Spleen (tissue), 13 donors: ENCODE measurements at places on chromosomes 11 and 22. TPM values are rescaled to one million over a fixed set of nuclear protein-coding genes. Genes with fewer than 3 reads are reported as not detected.
A peak's percentile ranks its signal among the peaks of the same experiment; 100 is the strongest.

GRCh38 chr11:15204711-15205110 is 90.0 kb downstream of the INSC start:
- no peak overlapping the region for H3K4me3 ChIP-seq
- no peak for DNase-seq
- no peaks in the 10 kb centered on the region for H3K27me3 ChIP-seq
- no peak overlapping the region for H3K27ac ChIP-seq
- no peaks in the 10 kb centered on the region for H3K4me1 ChIP-seq

- no peak overlapping the region for H3K4me3 ChIP-seq
- no peaks in the 10 kb centered on the region for H3K27me3 ChIP-seq
- H3K36me3 ChIP-seq: no peaks in the 10 kb centered on the region
- no peak overlapping the region for H3K27ac ChIP-seq
These were observed 86.5 kb downstream of the MN1 start for GRCh38 chr22:27715106-27715505.

Gene VSIG10L2
- total RNA-seq: 3.9 TPM

Gene NLRP6
- 5.4 TPM for total RNA-seq

Gene KCNQ1OT1
- 1.6 TPM for total RNA-seq

DNA sequence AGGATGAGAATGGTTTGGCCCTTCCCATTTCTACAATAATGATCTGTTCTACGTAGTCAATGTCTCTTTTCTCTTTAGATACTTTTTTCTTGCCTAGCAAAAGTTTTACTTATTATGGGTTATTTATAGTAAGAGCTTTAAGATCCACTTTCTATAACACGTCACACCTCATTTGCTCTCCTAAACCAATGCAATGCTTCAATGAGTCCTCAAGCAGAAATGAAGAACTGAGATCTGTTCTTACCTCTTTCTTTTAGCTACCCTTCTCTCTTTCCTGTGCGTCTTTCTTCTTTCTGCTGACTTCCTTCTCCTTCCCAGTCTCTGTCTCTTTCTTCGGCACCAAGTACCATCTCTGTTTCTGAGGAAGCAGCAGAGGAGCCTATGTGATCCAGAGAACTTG is 61.8 kb downstream of the SNX19 start:
- H3K4me1 ChIP-seq: no peaks in the 10 kb centered on the region
- no peak overlapping the region for H3K4me3 ChIP-seq
- H3K27me3 ChIP-seq: no peaks in the 10 kb centered on the region

DNA sequence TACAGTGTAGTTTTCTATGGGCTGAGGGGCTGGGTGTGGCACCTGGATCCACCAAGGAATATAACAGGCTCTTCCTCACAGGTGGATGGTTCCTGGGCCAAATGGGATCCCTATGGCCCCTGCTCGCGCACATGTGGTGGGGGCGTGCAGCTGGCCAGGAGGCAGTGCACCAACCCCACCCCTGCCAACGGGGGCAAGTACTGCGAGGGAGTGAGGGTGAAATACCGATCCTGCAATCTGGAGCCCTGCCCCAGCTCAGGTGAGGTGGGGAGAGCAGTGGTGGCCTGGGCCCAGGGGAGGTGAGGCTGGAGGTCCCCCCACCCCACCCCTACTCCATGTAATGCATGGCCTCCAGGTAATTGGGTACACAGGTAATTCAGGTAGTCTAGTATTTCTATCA is 20.7 kb downstream of the ADAMTS15 start:
- no peaks in the 10 kb centered on the region for H3K4me1 ChIP-seq
- H3K4me3 ChIP-seq: no peak overlapping the region
- H3K36me3 ChIP-seq: peaks cover 17% of the 10 kb centered on the region
- H3K27ac ChIP-seq: no peak overlapping the region
- DNase-seq: no peak

DNA sequence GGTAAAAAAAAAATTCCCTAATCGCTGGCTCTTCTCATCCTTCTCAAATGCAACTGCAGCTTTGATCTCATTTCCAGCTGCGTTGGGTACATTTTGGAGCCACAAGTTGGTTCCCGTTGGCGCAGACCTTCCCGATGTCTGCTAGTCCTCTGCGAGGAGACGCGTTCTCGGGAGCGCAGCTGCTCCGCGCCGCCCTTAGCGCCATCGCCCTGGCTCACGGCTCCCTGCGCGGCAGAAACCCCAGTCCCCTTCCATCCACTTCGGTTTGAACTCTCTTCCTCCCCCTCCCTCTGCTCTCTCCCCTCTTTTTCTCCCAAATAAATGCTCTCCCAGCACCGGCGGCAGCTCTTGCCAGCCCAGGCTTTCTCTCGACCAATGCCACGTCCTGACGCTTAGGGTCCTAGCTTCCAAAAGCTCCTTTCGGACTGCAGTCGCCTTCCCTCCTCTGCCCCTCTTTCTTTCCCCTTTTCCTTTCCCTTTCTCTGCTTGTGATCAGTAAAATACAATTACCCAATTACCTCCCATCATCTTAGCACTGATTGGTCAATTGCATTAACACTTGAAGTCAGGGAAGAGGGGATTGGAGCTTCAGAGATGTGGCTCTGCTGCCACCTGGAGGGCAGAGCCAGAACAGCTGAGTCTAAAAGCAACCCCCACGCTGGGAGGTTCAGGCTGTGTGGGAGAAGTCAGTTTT is 1165.7 kb downstream of the LRRC4C start:
- peak overlapping the region; percentile 39 for H3K4me3 ChIP-seq
- peak overlapping the region; percentile 64 for H3K27ac ChIP-seq
- H3K36me3 ChIP-seq: no peaks in the 10 kb centered on the region
- H3K27me3 ChIP-seq: peaks cover 7% of the 10 kb centered on the region

DNA sequence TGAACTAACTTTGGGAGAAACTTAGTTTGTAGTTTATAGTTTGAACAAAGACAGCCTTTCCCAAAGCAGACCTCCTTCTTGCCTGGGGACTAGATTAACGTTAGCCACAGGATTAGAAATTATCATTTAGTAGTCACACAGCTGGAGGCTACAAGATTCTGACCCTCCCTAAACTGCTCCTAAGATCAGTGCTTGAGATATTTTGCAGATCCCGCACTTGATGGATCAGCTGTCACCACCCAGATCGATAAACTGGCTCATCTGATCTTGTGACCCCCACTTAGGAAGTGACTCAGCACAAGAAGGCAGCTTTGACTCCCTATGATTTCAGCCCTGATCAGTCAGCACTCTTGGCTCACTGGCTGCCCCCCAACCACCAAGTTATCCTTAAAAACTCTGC is 1.6 kb downstream of the SLC22A24 start:
- no peak overlapping the region for H3K4me3 ChIP-seq
- no peak overlapping the region for H3K27ac ChIP-seq
- H3K27me3 ChIP-seq: no peaks in the 10 kb centered on the region
- no peaks in the 10 kb centered on the region for H3K4me1 ChIP-seq
- no peak for DNase-seq

GRCh38 chr22:27298332-27298731 is 503.2 kb downstream of the MN1 start:
- no peaks in the 10 kb centered on the region for H3K4me1 ChIP-seq
- H3K27me3 ChIP-seq: peaks cover 51% of the 10 kb centered on the region
- H3K36me3 ChIP-seq: no peaks in the 10 kb centered on the region
- DNase-seq: no peak
- no peak overlapping the region for H3K4me3 ChIP-seq
- H3K27ac ChIP-seq: no peak overlapping the region

DNA sequence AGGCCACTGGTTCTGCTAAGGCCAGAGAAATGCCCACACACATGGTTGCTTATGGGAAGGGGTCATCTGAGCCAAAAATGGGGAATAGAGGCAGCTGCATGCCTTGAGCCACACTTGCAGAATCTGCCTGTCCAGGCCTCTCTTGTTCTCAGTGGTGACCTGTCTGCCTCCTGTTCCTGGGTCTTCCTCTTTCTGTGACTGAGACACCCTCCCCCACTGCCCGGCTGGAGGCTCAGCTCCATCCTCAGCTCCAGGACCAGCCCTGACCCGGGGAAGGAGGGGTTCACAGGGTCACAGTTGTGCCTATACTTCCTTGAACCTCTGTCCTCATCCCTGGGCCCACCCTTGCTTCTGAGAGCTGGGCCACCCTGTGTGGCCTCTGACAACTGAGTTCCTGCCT is 52.3 kb downstream of the CSF2RB start:
- no peak overlapping the region for H3K4me3 ChIP-seq
- no peak for DNase-seq
- H3K4me1 ChIP-seq: peaks cover 9% of the 10 kb centered on the region
- H3K27me3 ChIP-seq: peaks cover 9% of the 10 kb centered on the region

Gene ANO9
- 26.0 TPM for total RNA-seq

Gene CARD10
- 6.9 TPM for total RNA-seq

DNA sequence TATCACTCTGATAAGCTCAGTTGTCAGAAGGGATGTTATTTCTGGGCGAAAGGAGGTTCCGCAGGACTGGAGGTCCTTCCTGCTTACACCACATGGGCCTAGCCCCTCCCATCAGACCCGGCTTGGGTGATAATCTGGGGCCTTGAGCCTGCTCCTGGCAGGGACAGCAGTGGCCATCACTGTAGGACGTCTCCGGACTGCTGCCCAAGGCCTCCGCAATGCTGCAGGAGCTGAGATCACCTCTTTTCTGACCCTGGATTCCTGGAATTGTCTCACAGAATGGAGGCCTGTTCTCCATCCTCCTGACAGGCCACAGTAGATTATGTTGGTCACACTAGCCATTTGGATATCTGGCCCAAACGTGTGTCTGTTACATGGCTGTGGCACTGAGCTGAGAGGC is 9.2 kb upstream of the BIK start:
- no peaks in the 10 kb centered on the region for H3K4me1 ChIP-seq
- no peak overlapping the region for H3K4me3 ChIP-seq
- H3K36me3 ChIP-seq: no peaks in the 10 kb centered on the region
- DNase-seq: no peak
- peak overlapping the region; percentile 54 for H3K27ac ChIP-seq

Gene GAL3ST3
- total RNA-seq: not detected

Gene SDHAF2
- total RNA-seq: 66.6 TPM

Gene MFRP
- not detected for total RNA-seq

DNA sequence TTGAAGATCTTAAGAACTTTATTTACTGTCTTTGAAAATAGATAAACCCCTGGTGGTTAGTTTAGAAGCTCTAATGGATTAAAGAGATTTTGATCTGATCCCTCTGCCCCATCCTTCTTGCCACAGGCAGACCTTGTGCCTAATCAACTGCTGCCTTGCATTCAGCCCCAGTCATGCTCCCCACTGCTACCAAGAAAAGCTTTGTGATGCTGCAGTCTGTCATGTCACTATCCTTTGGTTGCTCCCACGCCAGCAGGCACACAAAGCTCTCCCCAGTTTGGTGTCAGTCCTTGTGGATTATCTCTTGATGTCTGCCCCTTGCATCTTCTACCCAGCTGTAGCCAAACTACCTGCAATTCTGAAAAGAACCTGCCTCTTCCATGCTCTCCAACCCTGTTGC is 112.2 kb downstream of the MTNR1B start:
- DNase-seq: no peak
- H3K36me3 ChIP-seq: no peaks in the 10 kb centered on the region
- H3K4me1 ChIP-seq: no peaks in the 10 kb centered on the region
- H3K27me3 ChIP-seq: no peaks in the 10 kb centered on the region
- no peak overlapping the region for H3K27ac ChIP-seq

Gene MS4A3
- 31.4 TPM for total RNA-seq

GRCh38 chr11:98701541-98701940 is 319.2 kb upstream of the CNTN5 start:
- H3K36me3 ChIP-seq: no peaks in the 10 kb centered on the region
- no peak overlapping the region for H3K4me3 ChIP-seq
- H3K27ac ChIP-seq: no peak overlapping the region

Gene CRYBB2
- 0.44 TPM for total RNA-seq

GRCh38 chr11:113202431-113202830 is 112.0 kb upstream of the TTC12 start:
- H3K27ac ChIP-seq: no peak overlapping the region
- H3K27me3 ChIP-seq: peaks cover 10% of the 10 kb centered on the region
- H3K4me1 ChIP-seq: no peaks in the 10 kb centered on the region
- no peaks in the 10 kb centered on the region for H3K36me3 ChIP-seq
- no peak overlapping the region for H3K4me3 ChIP-seq

Gene SNX15
- total RNA-seq: 19.1 TPM

GRCh38 chr11:62513626-62514025 is 33.0 kb downstream of the AHNAK start:
- H3K27me3 ChIP-seq: no peaks in the 10 kb centered on the region
- no peak overlapping the region for H3K4me3 ChIP-seq
- peaks cover 15% of the 10 kb centered on the region for H3K4me1 ChIP-seq
- no peaks in the 10 kb centered on the region for H3K36me3 ChIP-seq
- no peak overlapping the region for H3K27ac ChIP-seq

DNA sequence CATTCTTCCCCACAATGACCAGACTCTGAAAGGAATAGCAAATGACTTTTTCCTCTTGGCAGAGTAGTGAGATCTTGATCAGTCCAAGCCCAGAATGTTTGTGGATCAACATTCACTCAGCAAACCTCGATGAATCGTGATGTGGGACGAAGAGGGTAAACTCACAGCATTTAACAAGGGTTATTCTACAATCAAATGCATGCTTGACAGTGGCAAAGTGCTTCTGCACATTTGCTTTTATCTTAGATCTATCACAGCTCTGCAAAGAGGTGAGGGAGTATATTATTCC is 31.8 kb downstream of the TMPRSS5 start:
- H3K27ac ChIP-seq: no peak overlapping the region
- no peak for DNase-seq
- H3K27me3 ChIP-seq: no peaks in the 10 kb centered on the region
- H3K36me3 ChIP-seq: no peaks in the 10 kb centered on the region
- no peaks in the 10 kb centered on the region for H3K4me1 ChIP-seq
- no peak overlapping the region for H3K4me3 ChIP-seq

DNA sequence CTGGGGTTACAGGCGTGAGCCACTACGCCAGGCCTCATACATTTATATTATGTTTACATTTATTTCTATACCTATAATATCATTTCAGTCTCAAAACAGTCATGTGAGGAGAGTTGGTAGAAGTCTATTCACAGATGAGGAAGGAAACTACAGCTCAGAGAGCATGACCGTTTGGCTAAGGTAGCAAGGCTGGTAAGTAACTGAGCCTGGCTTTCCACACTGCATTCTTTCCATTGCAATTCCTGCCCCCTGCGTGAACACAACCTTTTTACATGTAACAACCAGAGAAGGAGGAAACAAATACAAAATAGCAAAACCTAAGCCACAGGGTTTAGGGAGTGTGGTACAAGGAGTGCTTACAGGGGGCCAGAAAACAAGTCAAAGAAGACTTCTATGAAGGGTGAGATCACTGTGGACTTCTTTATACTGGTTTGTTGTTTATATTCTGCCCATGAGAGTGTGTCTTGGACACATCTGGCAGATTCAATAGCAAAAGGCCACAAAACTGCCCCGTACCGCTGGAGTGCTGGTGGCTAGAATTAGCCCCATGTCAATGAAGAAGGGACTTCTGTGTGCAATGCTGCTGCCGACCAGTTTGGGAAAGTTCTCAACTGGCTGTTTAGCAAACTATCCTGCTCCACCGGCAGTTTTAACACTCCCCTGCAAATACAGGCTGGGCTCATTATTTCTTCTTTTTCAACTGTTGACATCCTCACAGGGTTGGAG is 19.0 kb downstream of the MICAL3 start:
- H3K27me3 ChIP-seq: no peaks in the 10 kb centered on the region
- H3K4me1 ChIP-seq: peaks cover 40% of the 10 kb centered on the region
- peak overlapping the region; percentile 66 for H3K27ac ChIP-seq
- H3K36me3 ChIP-seq: no peaks in the 10 kb centered on the region
- H3K4me3 ChIP-seq: no peak overlapping the region

GRCh38 chr11:58629857-58630256 is 7.4 kb downstream of the CNTF start:
- H3K4me1 ChIP-seq: no peaks in the 10 kb centered on the region
- H3K27ac ChIP-seq: no peak overlapping the region
- no peak for DNase-seq

Gene TUB
- 1.8 TPM for total RNA-seq

Gene UPK3A
- not detected for total RNA-seq

GRCh38 chr11:131823772-131824171 is 453.4 kb downstream of the NTM start:
- H3K27ac ChIP-seq: no peak overlapping the region
- no peaks in the 10 kb centered on the region for H3K4me1 ChIP-seq
- no peaks in the 10 kb centered on the region for H3K27me3 ChIP-seq

Gene C11orf65
- total RNA-seq: 1.0 TPM

Gene ANGPTL5
- total RNA-seq: not detected
